ENCODE measurements at places on chromosomes 2 and 18. TPM values are rescaled to one million over a fixed set of nuclear protein-coding genes. Genes with fewer than 3 reads are reported as not detected.

FRZB gene
- 2.2 TPM for total RNA-seq

COL6A3 gene
- 57.1 TPM for total RNA-seq

OR6B2 gene
- total RNA-seq = not detected

NDUFAF7 gene
- total RNA-seq = 27.5 TPM

LRRC30 gene
- total RNA-seq = not detected

SERPINB4 gene
- total RNA-seq = not detected

B3GNT7 gene
- total RNA-seq = 2.4 TPM

SEPTIN10 gene
- 55.4 TPM for total RNA-seq

EN1 gene
- not detected for total RNA-seq

PARD3B gene
- 9.1 TPM for total RNA-seq

OTX1 gene
- not detected for total RNA-seq

PXDN gene
- 15.7 TPM for total RNA-seq

CFAP53 gene
- 0.16 TPM for total RNA-seq

ELAC1 gene
- 5.2 TPM for total RNA-seq

FOSL2 gene
- total RNA-seq = 50.2 TPM

THSD7B gene
- 0.22 TPM for total RNA-seq

YES1 gene
- total RNA-seq = 21.7 TPM

SCG2 gene
- total RNA-seq = 0.19 TPM

ACOXL gene
- total RNA-seq = not detected

HOXD8 gene
- total RNA-seq = 0.14 TPM

RPL37A gene
- 1,816 TPM for total RNA-seq

IL1F10 gene
- total RNA-seq = not detected

ABI2 gene
- 63.1 TPM for total RNA-seq

MCEE gene
- 39.7 TPM for total RNA-seq

NOL4 gene
- not detected for total RNA-seq

NCKAP5 gene
- total RNA-seq = 6.0 TPM

FHL2 gene
- total RNA-seq = 2,742 TPM

Measured in left ventricle myocardium inferior (tissue), 1 donor.